ENCODE measurements at places on chromosomes 3 and 15.
A peak's percentile ranks its signal among the peaks of the same experiment; 100 is the strongest.

DNA sequence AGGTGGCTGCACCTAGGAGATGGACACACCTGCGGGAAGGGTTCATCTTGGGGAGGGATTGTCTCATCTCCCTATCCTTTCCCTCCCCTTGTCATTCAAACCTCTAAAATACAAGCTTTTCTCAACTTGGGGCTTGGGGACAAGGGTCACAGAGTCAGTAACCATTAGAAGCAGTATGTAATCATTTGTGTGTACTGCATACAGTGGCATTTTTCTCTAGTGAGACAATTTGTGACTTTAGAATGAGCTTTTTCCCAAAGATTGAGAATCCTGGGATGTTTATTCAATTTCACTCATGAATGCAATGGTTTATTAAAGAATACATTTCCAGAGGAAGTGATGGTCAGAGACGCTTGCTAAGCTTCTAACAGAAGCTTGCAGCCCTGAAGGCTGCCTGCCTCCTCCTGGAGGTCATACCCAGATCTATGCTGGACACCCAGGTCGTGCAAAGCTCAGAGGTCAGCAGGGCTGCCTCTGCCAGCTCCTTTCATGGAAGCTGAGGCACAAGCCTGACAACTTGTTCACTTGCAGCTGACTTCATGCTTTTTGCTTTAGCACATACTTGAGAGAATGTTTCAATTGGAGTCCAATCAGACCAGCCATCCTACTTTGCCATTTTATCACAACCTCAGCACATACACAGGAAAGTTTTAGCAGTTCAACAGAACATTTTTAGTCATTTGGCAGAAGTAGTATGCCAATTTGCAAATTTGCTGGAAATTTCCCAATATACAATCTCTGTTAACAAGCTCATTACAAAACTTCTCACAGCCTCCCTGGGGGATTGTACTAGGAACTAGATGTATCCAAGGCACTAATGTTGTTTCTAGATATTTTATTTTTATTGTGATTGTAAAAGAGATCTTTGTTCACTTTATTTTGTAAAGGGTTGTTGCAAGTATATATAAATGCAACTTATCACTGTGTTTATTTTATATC lies 25.6 kb upstream of the ALDH1L1 start:
- DNase-seq: no peak

GRCh38 chr15:69482686-69483256 lies 30.2 kb downstream of the RPLP1 start:
- DNase-seq: no peak

DNA sequence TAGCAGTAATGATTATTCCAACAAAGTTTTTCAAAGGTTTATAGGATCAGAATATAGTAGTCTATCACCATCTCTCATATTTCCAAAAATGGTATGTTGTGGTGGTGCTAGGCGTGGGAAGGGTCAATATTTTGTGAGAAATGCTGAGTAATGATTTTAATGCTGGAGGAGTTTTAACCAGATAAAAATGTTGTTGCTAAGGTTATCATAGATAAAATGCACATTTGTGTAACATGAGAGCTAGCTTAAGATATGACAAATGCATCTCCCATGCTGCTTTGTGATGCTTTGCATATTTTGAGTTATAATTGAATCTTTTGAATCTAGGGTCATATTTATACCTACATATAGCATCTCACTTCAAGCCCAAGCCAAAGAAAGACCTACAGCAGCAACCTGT lies 103.9 kb upstream of the ROBO1 start:
- DNase-seq: peak; percentile 41

- DNase-seq: no peak
Observed at GRCh38 chr3:99818818-99819217, 1.2 kb downstream of the CMSS1 start.

DNA sequence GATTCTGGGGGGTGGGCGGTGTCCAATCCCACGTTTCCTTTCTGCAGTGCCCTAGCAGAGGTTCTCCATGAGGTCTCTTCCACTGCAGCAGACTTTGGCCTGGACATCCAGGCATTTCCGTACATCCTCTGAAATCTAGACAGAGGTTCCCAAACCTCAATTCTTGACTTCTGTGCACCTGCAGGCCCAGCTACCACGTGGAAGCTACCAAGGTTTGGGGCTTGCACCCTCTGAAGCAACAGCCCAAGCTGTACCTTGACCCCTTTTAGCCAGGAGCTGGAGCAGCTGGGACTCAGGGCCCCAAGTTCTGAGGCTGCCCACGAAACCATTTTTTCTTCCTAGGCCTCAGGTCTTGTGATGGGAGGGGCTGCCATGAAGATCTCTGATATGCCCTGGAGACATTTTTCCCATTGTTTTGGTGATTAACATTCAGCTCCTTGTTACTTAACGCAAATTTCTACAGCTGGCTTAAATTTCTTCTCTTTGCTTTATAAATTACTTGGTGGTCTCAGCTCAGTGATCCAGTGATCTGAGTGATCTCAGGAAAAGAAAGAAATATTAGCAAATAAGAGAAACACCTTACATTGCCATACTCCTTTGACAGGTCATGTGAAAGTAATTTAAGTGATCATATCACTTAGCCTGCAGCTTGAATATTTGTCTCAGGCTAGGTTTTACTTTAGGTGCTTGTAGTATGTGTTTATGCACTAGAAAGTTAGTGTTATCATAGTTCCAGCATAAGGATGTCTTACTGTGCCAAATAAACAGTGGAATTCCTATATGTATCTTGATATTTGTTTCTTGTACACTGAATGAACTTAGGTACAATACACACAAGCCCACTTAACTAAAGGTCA lies 3.0 kb downstream of the SNAP23 start:
- no peak for DNase-seq

DNA sequence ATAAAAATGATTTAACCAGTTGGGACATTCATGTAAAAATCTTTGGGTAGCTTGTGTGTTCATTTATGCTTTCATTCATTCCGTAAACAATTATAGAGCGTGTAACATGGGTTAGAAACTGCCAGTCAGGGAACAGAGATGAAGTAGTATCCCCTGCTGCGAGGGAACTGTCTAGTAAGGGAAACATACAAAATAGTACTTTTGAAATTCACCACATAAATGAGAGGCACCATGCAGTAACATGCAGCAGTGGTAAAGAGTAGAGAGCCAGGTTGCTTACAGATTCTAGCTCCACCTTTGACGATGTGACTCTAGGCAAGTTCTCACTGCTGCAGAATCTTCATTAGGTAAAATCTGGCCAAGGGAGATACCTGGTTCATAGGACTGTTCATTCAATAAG lies 938 bp downstream of the DZIP3 start:
- DNase-seq: no peak

GRCh38 chr3:15578289-15578867 lies 23.0 kb downstream of the HACL1 start:
- DNase-seq: no peak

DNA sequence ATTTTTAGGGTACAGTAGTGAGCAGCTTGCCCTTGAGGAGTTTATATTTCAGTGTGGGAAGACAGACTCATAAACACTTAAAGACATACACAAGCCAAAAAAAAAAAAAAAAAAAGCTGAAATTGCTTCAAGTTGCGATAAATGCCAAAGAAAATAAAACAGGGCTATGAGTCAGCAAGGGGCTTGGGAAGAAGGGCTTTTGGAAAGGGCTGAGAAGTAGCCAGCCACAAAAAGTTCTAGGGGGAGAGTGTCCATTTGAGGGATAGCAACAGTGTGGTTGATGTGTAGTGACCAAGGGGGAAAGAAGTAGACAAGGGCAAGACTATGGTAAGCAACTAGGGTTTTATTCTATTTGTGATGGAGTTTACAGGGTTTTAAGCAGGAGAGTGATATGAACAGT lies 185.5 kb downstream of the ADAMTS9 start:
- DNase-seq: peak; percentile 46

DNA sequence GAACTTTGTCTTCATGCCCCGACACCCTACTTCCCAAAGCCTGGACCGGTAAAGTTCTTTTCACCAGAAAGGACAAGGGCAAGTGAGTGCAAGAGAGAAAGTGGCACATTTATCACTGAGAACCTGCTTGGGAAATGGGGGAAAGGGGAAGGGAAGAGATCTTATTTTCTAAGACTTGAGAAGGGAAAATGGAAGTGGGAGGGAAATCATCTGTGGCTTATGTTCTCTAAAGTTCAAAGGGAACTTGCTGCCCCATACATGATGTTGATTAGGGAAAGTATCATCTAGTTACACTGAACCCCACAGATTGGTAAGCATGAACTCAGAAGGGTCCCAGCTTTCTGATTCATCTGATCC lies 199.5 kb upstream of the LPP start:
- no peak for DNase-seq

GRCh38 chr15:80151576-80151975 lies 1.2 kb upstream of the FAH start:
- DNase-seq: no peak
